Osteoblast (primary cell): ENCODE measurements at places on chromosomes 12 and 14. TPM values are rescaled to one million over a fixed set of nuclear protein-coding genes. Genes with fewer than 3 reads are reported as not detected.

The ACSM4 gene
- total RNA-seq = not detected in 2 replicates

The NCKAP5L gene
- 34.8 and 40.5 TPM in 2 replicates for total RNA-seq

- peak; percentile 83 for DNase-seq
These were observed 46.0 kb downstream of the MYO1H start for GRCh38 chr12:109393437-109394345.

DNA sequence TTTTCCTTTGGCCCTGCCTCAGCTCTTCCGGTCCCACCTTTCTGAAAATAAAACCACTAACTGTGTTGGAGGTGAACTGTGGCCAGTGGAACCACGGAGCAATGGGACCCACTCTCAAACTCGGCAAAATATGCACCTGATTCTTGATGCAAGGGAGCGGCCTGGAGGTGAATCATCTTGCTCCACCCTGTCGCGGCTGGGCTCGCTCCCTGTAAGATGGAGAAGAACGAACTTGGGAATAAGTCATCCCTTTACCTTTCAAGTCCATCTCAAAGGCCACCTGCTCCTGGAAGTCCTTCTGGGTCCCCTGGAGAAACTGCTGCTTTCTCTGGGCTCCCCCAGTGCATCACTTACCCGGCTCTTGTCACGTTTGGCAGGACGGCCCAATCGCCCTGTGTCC lies 309.9 kb downstream of the BCL11B start:
- DNase-seq = no peak

The DNAJC22 gene
- 0.29 and 1.1 TPM in 2 replicates for total RNA-seq

DNA sequence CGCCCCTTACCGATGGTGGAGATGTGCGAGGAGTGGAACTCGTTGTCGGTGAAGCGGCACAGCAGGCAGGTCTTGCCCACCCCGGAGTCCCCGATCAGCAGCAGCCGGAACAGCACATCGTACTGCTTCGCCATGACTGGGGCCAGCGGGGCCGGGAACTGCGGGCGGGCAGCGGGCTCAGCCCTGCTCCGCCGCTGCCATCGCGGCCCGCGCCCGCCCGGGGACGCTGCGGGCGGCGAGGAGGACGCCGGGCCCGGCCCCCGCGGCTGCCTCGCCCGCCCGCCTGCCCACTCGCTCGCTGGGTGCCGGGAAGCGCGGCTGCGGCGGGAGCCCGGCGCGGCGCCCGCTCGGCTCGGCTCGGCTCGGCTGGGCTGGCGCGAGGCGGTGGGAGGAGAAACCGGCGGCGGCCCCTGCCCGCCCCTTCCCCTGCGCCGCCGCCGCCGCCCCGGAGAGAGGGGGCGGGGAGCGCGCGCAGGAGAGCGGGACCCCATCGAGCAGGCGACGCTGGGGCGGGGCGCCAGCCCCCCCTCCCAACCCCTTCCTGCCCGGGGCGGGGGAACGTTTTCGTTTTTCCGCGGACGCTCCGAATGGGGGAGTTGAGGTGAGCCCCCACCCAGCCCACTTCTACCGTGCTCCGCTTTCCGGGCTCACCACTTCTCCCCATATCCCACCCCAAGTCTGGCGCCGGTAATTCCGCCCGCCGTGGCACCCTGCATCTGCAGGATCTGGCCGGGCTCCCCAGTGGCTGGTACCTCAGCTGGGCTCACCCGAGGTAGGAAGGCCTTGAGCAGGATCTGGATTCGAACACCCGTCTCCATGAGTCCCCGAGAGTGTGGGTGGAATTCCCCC lies at the start of gene RAB15:
RAB15 (minus strand) TSS at position 394 of the 849 bp plus-strand sequence; CDS start at position 134, 260 bp downstream.
- peak; percentile 94 for DNase-seq

The PLEKHG7 gene
- total RNA-seq = not detected in 2 replicates

- peak; percentile 98 for DNase-seq
These were observed 92.7 kb downstream of the DIP2B start for GRCh38 chr12:50597200-50598195.

The CCDC63 gene
- not detected in 2 replicates for total RNA-seq

The CLEC4C gene
- total RNA-seq = not detected in 2 replicates

GRCh38 chr12:86257134-86257533 lies 943 bp upstream of the MGAT4C start:
- DNase-seq = no peak

DNA sequence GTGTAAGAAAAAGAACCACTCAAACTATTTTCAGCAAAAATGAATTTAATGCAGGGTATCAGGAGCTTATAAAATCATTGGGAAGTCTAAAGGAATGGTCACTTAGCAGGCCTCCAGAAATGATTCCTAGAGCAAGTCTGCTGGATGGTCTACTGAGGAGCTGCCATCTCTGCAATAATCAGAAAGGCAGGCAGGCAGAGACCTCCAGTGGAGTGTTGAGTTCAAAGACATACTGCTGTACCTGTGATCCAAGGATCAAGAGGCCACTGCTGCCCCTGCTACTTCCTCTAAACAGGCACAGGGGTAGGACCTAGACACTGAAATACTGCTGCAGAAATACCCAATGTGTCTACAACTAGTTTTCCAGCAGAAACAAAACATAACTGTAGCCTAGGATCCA lies 14.5 kb upstream of the KICS2 start:
- peak; percentile 42 for DNase-seq

The ITGB7 gene
- 0.88 and 1.1 TPM in 2 replicates for total RNA-seq

DNA sequence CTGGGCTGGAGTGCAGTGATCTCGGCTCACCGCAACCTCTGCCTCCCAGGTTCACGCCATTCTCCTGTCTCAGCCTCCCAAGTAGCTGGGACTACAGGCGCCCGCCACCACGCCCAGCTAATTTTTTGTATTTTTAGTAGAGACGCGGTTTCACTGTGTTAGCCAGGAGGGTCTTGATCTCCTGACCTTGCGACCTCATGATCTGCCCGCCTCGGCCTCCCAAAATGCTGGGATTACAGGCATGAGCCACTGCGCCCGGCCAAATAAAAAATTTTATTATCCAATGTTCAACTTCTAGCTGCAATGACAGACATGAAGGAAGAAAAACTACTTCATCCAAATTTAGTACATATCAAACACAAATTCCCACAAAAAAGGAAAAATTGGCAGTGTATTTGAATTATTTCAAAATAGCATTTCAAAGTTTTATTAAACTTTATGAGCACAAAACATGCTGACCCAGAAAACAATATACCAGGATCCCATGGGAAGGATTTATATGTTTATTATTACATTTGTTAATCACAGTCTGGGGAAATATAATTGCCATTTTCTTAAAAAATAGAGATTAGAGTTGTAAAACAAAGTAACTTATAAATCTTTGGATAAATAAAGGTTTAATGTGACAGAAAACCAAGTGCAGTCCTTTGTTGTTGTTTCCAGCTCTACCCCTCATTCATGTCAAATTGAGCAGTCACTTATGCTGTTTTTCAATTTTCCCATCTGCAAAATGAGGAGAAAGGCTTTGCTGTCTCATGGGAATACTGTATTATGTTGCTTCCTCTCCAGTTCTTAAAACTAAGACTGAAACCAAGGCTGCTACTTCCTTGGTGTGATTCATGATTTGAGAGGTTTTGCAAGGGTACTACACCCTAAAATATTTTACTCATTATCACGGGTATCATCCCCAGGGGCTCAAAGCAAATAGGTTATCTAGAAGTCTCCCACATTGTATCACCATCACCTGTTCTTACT lies 155.2 kb upstream of the AVPR1A start:
- no peak for DNase-seq

DNA sequence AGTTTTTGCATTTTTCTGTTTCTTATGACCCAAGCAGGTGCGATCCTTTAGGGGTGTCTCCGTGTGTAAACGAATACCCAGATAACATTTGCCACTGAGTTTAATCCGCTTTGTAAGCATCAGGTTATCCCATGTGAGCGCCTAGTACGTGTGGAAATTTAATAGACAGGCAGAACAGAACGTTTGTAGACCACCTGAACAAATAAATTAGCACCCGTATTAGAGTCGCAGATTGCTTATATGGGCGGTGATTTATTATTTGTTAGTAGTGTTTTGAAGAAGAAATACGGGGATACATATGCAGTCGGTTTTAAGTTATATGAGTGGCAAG lies 325 bp downstream of the C12orf60 start:
- DNase-seq = no peak

- no peak for DNase-seq
These were observed 36.4 kb downstream of the PITPNM2 start for GRCh38 chr12:123114304-123115083.

The NPFF gene
- not detected in 2 replicates for total RNA-seq

- no peak for DNase-seq
These were observed 581.9 kb downstream of the VRK1 start for GRCh38 chr14:97379091-97379531.

The KRT75 gene
- total RNA-seq = under 0.01 TPM in 1 of 2 replicates, not detected in the other

- no peak for DNase-seq
These were observed 29.8 kb upstream of the CDKN3 start for GRCh38 chr14:54366736-54367735.

DNA sequence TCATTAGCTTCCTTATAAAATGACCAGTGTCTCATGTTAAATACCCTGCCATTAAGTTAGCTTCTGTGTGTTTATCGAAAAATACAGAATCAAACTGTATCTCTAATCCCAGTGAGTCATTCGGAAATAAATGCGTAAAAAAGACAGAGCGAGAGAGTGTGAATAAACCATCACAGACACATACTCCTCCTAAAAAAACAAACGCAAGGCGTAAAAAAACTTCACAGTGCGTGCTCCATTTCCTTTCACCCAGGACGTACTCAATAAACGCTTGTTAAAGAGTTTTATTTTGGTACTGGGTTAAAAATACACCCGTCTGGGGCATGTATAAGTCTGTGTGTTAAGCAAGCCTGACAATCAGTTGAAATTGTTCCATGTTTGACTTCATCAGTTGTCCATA lies 58.8 kb upstream of the ISM2 start:
- no peak for DNase-seq

- no peak for DNase-seq
These were observed 7.5 kb upstream of the CTDSP2 start for GRCh38 chr12:57853864-57854556.

DNA sequence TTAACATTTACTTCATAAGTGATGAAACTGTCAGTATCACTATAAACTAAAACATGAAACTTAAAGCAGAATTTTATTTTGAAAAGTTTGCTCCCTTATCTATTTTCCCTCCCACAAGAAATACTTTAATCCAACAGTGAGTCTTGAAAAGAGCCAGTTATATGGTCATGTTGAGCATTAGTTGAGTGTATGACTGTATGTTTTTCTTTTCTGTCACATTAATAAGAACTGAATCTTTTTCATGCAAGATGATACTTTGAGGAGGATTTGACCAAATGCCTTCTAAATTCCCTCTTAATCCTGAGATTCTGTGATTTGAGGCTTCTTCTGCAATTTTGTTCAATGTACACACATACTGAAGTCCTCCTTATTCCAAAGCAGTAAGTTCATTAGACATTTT lies 33.7 kb upstream of the YARS2 start:
- DNase-seq = peak; percentile 59

DNA sequence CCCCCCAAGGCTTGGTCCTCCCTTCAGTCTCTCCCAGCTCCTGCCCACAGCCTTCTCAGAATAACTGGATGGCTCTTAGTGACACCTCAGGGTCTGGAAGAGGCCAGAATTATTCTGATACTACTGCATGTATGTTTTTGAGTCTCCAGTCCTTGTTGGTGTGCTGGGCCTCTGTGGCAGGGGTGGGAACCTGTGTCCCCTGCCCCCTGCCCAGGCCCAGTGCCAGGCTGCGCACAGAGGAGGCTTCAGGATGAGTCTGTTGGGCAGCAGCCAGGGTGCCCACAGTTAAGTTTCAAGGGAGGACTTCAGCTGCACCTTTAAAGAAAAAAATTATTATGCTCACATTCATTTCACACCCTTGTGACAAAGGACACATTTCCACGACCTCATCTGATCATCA lies 348.3 kb downstream of the CACNA1C start:
- DNase-seq = no peak

The SOAT2 gene
- total RNA-seq = not detected in 2 replicates

The SLC7A8 gene
- total RNA-seq = 4.3 and 10.9 TPM in 2 replicates

The NTF3 gene
- under 0.01 and 1.1 TPM in 2 replicates for total RNA-seq

The AKAP3 gene
- total RNA-seq = 1.5 and 2.2 TPM in 2 replicates

- DNase-seq = no peak
These were observed 458.8 kb downstream of the TMEM117 start for GRCh38 chr12:44294649-44295048.

DNA sequence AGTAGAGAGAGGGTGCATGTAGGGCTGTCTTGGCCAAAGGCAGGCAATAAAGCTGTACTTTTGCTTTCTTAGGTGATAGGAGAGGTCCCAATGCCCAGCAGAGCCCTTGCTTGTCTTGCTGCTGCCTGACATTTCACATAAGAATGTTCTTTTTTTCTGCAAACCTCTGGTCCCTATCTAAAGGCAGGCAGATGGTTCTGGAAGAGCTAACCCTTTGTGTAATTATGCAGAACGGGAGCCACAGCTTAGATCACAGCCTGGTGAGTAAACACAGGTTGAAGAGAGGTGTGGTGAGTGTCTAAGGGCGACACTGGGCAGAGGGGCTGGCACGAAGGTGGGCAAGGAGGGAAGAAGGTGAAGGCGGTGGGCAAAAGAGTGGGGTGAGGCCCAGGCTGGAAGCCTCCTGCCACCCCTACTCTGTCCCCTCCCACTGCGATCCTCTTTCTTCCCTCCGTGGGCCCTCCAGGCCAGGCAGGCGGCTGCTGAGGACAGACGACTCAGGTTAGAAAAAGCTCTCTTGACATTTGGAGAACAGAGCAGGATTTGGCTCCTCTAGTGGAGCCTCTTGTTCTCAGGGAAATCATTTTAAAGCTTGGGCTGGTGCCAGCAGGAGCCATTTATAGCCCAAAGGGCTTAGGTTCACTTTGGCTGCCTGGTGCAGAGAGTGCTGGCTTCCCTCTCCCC lies 42.8 kb downstream of the PRMT8 start:
- DNase-seq = no peak

The DDN gene
- total RNA-seq = under 0.01 and 0.29 TPM in 2 replicates

The BCL2L14 gene
- not detected in 2 replicates for total RNA-seq

- no peak for DNase-seq
These were observed 120.9 kb downstream of the SLC38A6 start for GRCh38 chr14:61101803-61102548.

DNA sequence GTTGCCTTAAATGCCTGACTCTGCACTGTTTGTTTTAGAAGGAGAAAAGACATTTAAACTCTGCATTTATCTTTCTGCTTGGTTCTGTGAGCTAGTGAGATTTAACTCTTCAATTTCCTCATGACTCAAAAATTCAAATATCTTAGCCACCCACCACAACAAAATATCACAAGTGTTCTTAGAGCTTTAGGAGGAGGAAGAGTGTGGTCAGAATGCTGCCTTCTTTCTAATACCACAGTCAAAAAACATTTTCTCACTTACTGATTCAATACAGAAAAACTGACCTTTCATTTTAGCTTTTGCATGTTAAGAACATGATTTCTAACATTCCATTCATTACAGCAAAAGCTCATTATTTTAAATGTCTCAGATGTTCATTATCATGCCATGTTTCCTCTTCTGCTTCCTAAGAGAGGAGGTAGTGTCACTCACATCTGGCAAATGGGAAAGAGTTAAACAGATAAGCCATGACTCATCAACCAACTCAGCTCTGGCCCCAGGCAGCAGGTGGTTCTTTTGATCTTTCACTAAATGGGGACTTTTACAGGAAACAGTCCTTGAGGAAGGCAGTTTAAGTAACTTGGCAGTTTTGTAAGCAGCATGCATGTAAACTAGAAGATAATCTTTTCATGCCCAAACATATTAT lies 56.4 kb upstream of the RNU6-8 start:
- no peak for DNase-seq

The CCDC198 gene
- total RNA-seq = not detected in 2 replicates

- DNase-seq = no peak
These were observed 10.4 kb upstream of the RMST start for GRCh38 chr12:97452230-97452629.

GRCh38 chr12:53532524-53533445 lies 25.5 kb upstream of the NPFF start:
- no peak for DNase-seq
